ENCODE measurements at places on chromosomes 7 and 10.

DNA sequence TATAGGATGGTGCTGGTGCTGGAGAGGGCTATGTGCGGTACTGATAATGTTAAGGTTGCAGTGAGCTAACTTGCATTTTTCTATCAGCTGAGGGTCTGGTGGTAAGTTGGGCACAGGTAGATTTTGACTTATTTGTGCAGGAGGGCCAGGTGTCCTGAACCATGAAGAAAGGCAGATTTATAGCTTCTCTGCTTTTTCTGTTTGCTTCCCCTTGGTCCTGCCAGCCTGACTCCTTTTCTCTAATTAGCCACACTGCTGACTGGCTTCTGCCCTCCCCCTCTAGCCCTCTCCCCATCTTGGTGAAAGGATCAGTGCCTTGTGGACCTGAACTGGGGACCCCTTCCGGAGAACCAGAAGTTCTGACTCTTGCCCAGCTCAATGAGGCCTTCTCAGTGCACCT, 40.8 kb upstream of the STEAP4 start:
- DNase-seq = no peak

GRCh38 chr7:128859232-128860157, 3.2 kb upstream of the ATP6V1F start:
- no peak for DNase-seq

- DNase-seq = no peak
Observed at GRCh38 chr10:12586741-12587140, 237.4 kb downstream of the CAMK1D start.

DNA sequence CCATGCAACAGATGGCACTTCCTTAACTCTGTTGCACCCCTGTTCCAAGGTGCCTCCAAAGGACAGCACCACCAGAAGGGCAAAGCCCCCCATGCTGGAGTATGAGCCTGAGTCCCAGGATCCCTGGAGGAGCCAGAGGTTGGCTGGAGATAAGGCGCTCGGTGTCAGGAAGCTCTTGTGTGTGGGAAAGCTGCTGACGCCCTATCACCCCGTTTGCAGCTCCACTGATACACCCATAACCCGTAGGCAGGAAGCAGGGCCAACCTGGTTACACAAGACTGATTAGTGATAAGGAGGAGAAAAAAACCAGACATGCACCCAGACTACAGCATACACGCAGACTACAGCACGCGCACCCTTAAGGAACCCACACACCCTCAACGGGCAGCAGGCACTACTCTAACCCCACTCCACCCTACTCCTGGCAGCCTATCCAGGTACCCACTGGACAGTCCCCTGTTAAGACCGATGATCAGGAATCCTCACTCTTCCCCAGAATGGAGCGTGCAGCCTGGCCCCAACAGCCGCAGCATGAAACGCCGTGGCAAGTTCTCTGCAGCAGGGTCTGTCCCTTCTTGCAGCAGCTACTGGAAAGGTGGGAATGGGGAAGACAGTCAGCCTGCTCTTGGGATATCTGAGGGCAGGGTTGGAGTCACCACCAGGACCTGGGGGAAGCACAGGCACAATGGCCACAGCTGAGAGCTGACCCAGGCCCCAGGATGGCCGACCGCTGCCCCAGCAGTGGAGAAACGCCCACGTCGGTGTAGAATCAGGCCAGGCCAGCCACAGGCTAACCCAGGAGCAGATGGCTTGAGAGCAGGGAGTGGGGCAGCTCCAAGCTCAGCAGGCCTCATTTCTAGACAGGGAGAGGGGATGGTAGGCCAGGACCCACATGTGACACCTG, 38.3 kb upstream of the TUBB8 start:
- DNase-seq = no peak

DNA sequence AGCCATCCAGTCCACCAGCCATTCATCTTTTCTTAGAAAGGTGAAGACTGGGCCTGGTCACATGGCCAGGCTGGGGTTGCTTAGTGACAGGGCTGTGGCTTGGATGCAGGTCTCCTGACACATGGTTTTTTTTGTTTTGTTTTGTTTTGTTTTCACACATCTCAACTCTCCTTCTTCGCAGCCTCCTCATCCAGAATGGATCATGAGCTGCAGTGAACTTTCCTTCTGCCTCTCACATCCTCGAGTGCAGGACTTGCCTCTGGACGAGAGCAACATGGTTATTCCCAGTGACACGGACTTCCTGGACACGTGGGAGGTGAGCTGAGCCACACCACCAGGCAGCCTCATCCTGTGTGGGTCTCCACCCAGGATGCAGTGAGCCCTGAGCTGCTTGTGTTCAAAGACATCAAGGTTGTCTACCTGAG, 9.5 kb downstream of the AKR1E2 start:
- no peak for DNase-seq

DNA sequence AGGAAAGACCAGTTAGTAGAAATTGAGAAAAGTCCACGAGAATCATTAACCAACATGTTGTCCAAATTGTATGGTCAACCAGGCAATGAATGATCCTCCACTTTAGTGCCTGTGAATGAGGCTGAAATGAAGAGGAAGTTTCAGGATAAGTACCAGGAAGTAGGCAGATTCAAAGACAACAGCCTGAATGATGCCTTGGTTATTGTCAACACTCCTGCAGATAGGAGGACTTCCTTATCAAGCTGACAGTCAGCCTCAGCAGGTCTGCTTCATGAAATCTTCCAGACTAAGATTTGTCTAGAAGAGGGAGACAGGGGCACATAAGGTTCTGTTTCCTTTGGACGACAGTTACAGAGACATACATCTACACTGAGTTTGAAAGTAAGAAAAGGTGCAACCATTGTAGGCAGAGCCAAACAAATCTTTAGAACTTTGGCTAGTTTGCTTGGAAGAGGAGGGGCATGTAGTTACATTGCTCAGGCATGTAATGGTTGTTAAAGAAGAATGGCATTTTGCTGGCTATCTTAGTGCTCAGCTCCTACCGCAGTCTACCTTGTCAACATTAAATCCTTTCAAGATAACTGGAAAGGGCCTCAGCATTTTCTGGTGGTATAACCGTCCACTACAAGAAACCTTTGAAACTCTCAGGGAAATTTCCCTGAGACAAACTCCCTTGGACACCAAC, 81.4 kb downstream of the ABI1 start:
- DNase-seq = no peak

GRCh38 chr7:95859429-95859828, 87.1 kb downstream of the DYNC1I1 start:
- DNase-seq = no peak

GRCh38 chr7:125253452-125254190, 324.0 kb upstream of the POT1 start:
- no peak for DNase-seq

DNA sequence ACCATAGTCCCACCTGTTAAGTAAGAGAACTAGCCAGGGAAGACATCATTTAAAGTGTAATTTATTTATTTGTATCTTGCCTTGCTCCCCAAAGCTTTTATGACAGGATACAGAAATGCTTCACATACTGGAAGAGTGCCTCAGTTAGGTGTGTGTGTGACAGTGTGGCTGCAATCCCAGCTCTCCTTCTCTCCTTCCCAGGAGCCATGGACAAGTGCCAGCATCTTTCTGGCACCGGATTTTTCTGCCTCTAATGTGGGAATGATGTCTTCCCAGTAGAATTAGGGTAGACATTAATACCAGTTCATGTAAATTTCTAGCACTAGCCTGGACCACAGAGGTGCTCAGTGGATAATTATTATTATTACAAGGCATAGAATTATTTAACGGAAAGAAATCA, 30.3 kb upstream of the ATXN7L1 start:
- no peak for DNase-seq

- DNase-seq = no peak
Observed at GRCh38 chr7:104206841-104207240, 972 bp downstream of the ORC5 start.

- DNase-seq = no peak
Observed at GRCh38 chr10:80504158-80504811, 33.4 kb upstream of the SH2D4B start.

DNA sequence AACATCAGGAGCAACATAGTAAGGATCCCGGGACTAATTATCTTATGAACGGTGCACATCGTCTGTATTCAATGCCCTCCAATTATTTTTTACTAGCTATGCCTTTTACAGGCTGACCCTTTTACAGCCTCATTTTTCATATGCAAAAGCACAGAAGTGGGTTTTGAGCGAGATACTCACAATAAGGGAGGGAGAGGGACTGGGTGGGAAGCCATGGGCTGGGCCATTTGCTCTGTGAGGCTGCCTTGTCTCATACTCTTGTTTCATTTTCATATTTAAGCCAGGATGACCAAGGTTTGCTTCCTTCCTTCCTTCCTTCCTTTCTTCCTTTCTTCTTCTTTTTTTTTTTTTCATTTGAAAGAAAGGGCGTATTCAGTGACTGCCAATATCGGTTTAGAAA, 259.3 kb downstream of the TRIL start:
- no peak for DNase-seq

GRCh38 chr10:3159152-3159551, 13.4 kb downstream of the PITRM1 start:
- DNase-seq = no peak

DNA sequence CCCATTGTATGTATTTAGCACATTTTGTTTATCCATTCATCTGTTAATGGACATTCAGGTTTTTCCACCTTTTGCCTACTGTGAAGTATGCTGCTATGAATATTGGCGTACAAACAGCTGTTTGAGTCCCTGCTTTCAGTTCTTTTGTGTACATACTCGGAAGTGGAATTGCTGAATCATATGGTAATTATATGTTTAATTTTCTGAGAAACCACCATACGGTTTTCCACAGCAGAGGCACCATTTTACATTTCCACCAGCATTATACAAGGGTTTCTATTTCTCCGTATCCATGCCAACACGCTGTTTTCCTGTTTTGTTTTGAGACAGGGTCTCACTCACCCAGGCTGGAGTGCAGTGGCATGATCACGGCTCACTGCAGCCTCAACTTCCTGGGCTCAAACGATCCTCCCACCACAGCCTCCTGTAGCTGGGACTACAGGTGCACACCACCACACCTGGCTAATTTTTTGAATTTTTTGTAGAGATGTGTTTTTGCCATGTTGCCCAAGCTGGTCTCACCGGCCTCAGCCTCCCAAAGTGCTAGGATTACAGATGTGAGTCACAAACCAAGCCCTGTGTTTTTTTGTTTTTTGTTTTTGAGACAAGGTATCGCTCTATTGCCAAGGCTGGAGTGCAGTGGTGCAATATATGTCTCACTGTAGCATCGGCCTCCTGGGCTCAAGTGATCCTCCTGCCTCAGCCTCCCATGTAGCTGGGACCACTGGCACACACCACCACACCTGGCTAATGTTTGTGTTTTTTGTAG, 22.1 kb upstream of the FBXW4 start:
- no peak for DNase-seq

DNA sequence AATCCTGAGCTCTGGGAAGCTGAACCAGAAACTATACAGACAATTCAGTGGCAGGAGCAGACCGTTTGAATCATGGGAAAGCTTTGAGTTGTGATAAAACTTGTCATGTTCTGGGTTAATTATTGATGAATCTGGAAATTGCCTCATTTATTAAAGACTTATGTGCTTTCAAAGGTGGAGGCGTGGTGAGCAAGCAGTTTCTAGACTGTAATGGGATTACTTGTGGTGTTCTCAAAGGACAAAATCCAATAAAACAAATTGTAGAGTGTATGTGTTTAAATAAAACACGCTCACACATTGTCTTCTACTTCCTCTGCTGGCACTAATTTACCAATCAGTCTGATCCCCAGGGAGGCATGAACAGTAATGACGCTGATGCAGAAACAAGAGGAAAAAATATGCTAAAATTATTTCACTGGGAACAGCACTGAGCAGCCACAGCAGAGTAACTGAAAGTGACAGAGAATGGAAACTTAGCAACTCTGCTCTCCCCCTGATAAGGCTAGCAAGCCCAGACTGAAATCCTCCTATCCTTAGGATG, 25.1 kb downstream of the PARD3 start:
- DNase-seq = no peak

DNA sequence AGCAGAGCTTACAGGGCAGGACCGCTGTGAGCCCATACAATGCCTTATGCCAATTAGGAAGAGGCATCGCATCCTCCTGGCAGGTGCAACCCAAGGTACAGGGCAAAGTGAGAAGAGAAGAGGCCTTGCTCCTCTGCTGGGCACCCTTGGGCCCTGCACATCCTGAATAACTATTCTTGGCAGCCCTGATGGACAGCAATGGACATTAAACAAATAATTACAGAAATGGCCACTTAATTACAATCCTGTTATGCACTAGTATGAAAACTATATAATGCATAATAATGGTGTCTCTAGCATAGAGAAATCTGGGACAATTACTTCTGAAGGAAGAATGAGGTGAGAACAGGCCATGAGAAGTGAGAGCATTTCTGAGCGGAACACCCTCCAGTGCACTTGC, 83.5 kb downstream of the PLPP4 start:
- DNase-seq = no peak

DNA sequence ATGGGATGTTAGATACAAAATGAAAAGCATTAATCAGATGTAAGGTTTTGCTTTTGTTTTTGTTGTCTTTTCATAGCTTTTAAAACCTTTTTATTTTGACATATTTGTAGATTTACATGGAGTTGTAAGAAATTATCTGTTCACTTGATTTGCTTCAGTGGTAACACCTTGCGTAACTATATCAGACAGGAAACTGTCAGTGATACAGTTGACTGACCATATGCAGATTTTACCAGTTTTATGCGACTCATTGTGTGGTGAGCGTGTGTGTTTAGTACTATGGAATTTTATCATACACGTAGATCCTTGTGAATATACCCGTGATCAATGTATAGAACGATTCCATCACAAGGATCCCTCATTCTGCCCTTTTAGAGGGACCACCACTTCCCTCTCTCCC, 701.4 kb downstream of the SUGCT start:
- DNase-seq = no peak

GRCh38 chr10:44193166-44193565, 191.7 kb downstream of the CXCL12 start:
- DNase-seq = no peak

- no peak for DNase-seq
Observed at GRCh38 chr7:82317257-82317721, 126.3 kb downstream of the CACNA2D1 start.

DNA sequence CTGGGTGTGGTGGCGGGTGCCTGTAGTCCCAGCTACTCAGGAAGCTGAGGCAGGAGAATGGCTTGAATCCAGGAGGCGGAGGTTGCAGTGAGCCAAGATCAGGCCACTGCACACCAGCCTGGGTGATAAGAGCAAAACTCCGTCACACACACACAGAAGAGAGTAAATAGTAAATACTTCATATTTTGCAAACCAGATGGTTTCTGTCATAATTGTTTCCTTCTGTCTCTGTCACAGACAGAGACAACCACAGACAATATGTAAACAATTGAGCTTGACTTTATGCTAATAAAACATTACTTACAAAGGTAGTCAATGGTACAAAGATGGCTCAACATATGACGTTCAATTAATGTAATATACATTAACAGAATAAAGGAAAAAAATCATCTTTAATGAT, 83.7 kb downstream of the JMJD1C start:
- DNase-seq = no peak
